NCI-H510A (cell line): ENCODE measurements at places on chromosomes 16 and 17.

DNA sequence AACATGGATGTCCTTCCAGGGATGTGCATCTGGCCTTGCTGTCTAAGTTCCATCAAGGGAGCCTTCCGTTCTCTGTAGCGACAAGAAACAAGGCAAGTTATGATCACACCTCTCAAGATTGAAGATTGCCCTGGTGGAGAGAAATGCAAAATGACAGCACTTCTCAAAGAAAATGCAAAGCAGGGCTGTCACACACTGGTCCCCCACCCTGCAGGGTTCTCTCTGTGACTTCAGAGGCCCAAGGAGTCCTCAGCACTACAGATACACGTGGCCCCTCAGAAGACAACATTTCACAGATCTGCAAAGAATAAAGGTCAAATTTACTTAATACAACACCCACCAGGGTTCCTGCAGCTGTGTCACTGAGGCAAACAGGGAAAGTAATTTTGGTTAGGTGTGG lies 60.7 kb upstream of the TEX2 start:
- no peak for DNase-seq

DNA sequence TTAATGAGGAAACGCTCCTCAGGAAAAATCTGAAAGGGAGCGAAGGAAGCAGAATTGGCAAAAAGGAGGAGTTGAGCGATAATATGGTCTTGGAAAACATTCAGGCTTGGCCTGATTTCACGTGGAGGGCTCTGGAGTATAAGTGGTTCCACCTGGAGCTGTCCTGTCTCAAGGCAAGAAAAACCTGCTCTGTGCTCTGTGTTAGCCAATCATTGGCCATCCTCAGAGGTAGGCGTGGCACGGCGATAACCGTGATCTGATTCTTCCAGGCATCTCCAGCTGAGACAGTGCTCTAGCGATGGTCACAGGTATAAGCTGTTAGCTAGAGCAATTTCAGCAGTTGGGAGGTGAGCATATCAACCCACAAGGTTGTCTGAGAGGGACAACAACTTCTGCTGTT lies 450.5 kb upstream of the MAF start:
- no peak for DNase-seq

DNA sequence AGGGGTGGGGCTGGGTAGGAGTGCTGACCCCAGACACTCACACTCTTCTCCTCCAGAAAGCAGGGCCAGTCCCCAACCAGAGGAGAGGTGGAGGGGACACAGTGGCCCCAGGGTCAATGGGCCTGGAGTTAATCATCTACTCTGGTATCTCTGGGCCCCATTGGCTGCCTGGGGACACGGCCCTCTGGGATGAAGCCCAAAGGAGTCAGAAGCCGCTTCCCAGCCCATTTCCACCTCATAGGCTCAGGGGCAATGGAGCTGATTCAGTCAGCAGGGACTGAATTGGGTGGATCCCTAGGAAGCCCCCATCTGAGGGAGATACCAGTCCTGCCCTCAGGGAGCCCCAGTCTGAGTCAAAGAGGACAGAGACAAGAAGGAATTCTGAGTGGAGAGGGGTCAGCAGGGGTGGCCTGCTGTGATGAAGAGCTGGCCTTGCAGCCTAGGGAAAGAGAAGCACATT lies 2.9 kb upstream of the NAGS start:
- no peak for DNase-seq

GRCh38 chr17:27497696-27498095 lies 41.4 kb downstream of the KSR1 start:
- DNase-seq = no peak

DNA sequence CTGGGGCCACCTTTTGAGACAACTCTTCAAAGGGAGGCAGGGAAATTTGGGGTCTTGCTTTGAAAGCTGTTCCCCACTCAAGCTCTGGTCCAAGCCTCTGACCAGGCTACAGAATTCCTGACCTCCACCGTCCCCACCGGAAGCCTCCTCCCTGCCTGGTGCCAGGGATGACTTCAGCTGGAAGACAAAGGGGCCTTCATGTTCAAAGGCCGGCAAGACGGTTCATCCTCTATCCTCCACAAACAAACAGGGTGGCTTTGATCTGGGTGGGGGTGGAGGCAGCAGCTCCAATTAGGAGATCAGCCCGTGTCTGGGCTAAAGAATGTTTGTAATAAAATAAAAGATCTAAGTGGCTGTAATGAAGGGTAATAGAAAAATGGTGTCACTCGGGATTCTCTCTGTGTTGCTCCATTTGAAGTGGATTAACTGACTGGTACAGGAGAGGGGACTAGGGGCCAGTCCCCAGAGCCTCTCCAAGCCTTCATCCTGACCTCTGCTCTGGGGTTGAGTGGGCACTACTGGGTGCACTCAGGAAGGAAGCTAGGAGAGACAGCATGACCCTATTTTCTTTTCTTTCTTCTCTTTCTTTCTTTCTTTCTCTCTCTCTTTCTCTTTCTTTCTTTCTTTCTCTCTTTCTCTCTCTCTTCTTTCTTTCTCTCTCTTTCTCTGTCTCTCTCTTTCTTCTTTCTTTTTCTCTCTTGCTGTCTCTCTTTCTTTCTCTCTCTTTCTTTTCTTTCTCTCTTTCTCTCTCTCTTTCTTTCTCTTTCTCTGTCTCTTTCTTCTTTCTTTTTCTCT lies 27.5 kb upstream of the NKD1 start:
- no peak for DNase-seq

DNA sequence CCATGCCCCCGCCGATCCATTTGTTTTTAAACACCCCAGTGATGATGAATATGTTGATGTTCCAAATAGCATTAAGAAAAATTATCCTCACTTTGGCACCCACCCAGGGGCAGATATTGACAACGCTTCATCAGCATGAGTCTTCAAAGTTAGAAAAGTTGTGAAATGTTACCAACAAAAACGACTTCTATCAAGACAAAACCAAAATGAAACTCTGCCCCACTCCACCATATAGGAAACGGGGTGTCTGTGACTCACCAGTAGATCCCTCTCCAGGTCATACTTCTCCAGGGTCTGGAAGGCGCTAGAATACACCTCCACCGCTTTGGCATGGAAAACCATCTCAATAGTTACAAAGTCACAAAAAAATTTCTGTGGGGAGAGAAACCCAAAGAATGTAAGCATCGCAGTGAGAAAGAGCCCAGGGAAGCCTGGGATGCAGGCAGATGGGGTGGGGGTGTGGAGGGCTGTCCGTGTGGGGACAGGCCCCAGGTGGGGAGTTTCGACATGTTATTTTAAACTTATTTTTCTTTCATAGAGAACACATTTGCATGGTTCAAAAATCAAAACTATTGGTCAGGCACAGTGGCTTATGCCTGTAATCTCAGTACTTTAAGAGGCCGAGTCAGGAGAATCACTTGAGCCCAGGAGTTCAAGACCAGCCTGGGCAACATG lies 10.2 kb downstream of the CIBAR2 start:
- no peak for DNase-seq

DNA sequence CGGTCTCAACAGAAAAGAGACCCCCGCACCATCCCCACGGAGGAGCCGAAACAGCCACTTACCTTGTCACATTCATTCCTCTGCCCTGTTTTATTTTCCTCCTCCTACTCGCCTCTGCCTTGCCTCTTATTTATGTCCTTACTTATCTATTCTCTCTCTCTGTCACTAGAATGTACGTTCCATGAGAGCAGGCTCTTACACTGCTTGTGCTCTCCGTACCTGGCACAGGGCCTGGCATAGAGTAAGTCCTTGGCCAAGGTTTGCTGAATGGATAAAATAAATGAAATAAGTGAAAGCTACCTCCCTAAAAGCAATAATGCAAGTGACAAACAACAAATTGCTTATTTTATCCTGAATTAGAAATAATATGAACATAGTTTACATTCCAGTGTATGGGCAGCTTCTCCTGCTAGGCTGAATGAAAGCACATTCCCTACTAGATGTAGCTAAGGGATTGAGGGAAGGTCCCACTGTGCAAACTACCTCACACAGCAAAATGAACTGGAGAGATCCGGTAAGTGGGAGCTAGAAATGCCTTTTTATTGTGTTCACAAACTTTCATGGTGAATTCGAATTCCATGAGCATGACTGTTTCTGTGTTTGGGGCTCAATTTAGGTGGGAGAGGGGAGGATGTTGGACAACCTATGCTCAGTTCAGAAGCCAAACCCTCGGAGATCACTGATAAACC lies 173.1 kb downstream of the PARN start:
- DNase-seq = no peak

GRCh38 chr17:77086433-77087010 lies 54.2 kb upstream of the SEC14L1 start:
- DNase-seq = peak; percentile 70

GRCh38 chr17:57132663-57133062 lies 47.6 kb downstream of the AKAP1 start:
- DNase-seq = no peak

DNA sequence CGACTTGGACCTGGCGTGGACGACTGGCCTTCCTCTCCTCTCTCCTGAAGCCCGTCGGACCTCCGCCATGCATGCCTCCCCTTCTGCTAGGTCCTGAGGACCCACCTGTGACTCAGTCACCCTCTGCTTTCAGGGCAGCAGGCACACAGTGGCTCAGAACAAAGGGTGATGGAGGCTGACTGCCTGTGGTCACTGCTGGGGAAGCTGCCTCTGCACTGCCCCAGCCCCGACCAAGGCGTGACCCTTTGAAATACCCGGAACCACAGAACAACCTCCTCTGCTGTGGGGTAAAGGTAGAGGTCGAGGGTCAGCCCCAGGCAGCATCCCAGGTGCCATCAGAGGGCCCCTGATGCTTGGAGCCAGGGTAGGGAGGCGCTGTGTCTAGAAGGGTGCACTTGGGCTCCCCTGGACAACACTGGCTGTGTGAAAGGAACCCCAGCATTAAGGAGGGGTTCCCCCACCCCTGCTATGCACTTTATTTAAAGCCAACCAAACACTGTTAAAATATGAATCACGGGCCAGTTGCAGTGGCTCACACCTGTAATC lies 12.5 kb upstream of the SLC4A1 start:
- no peak for DNase-seq

DNA sequence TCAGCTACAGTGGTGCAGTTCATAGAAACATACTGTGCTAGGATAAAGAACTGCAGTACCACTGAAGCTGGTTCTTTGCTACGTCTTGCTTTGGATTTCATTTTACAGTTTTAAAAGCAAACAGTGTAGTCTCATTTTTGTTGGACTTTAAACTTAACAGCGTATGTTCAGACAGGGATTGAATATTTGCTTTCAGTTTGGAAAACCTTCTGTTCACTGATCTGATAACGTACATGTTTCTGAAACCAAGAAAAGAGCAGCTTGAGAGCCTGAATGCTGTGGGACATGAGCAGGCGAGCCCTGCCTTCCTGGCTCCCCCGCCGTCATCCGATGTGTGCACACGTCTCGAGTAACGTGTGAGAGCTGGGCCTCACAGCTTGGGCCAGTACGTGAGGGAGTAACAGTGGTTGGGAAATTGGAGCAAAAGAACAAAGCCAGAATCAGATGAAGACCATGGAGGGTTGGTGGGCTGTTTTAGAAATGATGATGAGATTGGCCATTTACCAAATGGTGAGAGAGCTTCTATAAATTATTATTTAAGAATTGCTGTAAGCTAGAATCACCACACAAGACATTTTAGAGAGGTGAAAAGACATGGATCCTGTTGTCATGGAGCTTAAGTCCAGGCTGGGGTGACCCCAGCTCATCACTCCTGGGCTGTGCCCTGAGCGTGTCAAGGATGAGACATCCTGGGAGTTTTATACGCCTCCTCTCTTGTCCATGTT lies 20.8 kb upstream of the CLEC18C start:
- DNase-seq = no peak

DNA sequence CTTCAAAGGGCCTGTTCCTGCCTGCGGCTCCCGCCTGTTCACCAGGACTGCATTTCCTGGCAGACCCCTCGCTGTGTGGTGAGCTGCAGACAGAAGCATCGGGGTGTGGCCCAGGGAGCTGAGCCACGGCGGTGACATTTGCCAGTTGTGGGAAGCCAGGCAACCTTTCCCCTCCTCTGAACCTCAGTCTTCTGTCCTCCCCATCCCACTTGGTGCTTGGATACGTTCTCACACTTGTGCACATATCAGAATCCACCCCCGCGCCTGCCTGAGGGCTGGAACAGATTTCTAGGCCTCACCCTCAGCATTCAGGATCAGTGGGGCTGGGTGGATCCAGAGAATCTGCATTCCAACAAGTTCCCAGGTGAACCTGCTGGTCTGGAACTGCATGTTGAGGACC lies 63.5 kb downstream of the CRISPLD2 start:
- no peak for DNase-seq

- DNase-seq = no peak
Measured at GRCh38 chr17:8059131-8059530, 20.3 kb downstream of the ALOX15B start.

DNA sequence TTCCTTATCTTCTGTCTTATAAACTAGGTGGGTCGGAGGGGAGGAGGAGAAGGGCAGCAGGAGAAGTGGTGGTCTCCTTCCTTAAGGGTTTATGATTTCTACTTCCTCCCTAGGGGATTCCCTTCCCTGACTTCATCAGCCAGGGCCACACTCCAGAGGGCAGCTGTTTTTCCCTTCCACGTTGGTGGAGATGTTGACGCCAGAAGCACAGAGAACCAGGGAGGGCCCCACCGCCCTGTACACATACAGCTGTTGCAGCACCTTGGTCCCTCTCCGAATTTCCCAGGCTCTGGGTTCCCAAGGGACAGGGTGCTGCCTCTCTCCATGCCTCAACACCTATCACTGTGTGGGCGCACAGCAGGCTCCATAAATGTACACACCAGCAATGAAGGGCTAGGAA lies 5.6 kb upstream of the SLC6A4 start:
- DNase-seq = no peak

DNA sequence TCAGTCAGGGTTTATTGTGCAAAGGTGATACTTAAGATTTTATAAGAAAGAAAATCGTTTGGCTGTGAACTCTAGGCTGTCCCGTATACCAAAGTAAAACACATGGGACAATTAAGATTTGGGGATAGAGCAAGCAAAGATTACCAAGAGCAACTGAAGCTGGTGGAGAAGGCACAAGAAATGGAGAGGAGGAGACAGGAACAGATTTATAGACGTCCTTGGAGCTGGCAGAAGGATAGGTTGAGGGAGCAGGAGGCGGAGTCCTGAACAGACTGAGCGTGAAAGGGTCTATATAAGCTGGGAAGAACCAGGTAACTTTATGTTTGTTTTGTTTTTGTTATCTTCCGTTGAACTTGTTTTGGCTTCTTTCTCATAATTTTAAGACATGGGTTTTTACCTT lies 3.8 kb downstream of the TNRC6C start:
- no peak for DNase-seq

DNA sequence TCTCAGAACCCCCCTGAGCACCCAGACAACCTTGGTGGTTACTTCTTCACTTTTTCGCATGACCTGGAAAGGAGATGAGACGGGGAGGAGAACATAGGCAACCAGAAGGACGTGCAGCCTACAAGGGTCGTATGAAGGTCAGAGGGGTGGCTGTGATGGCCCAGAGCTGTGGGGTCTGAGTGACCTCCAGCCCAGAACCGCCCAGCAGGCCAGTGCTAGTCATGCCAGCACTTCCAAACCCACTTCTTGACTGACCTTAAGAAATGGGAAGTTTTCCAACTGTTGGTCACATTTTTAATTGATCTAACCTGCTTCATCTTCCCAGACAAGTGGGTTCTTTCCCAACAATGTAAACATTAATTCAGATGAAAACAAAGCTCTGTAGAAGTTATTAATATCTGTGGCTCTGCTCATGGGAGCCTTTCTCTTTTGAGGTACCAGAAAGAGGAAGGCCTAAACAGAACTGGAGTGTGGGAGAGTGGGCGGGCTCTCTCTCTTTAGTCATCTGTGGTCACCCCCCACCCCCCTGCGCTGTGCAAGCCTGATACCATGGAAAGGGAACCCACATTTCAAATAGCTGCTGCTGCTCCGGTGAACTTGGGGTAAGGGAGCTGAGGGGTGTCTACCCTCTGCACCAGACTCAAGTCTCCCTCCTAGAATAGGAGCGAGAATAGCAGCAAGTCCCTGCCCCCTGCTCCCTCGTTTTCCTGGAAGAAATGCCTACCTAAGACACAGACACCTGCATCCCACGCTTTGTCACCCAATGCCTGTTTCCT lies 101.6 kb downstream of the RAB11FIP4 start:
- no peak for DNase-seq
